ENCODE measurements at places on chromosomes 5 and 9.

DNA sequence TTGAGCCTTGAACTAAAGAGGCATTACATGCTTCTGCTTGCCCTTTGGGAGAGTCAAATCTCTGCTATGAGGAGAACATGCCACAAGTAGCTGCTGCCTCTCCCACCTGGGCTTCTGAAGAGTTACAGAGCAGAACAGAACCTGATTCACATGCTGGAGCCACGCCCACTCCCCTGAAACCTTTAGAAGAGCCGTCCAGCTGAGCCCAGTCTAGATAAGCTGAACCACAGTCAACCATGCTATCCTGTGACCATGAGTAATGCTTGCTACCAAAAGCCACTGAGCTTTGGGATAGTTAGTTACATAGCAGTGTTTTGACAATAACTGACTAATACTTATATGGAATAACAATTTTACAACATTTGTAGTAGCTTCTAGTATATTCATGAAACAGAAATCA, 111.0 kb upstream of the VCAN start:
- no peak for DNase-seq

DNA sequence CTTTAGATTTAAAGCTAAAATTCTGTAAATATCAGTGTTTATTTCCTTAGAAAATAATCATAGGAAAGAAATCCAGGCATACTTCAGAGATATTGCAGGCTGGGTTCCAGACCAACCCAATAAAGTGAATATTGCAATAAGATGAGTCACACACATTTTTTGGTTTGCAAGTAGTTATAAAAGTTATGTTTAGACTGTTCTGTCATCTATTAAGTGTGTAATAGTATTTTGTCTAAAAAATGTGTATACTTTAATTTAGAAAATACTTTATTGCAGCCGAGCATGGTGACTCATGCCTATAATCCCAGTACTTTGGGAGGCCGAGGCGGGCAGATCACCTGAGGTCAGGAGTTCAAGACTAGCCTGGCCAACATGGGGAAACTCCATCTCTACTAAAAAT, 6.9 kb upstream of the RIC1 start:
- no peak for DNase-seq

- DNase-seq: no peak
Measured at GRCh38 chr5:124995421-124995820, 249.0 kb upstream of the ZNF608 start.

DNA sequence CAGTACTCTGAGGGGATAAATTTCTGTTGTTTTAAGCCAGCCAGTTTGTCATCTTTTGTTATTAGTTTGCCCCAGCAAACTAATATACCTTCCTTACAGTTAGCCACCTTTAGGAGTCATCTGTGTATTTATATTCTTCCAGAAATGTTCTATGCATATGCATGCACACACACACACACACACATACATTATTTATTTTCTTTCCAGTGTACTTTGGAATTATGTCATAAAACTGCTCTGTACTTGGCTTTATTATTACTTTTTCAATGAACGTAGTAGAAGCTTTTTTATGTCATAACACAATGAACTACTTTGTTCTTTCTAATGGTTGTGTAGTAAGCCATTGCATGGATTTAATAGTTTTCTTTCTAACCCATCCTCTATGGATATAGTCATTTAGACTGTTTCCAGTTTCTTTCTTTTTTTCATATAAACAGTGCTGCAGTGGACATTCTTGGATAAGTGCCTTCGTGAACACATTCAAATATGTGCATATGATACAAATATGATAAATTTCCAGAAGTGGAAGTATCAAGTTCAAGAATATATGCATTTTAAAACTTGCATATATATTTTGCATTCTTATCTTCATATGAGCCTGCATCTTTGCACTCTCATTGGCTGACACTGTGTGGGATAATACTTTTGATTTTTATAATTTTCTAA, 26.6 kb upstream of the DAB2 start:
- DNase-seq: no peak

DNA sequence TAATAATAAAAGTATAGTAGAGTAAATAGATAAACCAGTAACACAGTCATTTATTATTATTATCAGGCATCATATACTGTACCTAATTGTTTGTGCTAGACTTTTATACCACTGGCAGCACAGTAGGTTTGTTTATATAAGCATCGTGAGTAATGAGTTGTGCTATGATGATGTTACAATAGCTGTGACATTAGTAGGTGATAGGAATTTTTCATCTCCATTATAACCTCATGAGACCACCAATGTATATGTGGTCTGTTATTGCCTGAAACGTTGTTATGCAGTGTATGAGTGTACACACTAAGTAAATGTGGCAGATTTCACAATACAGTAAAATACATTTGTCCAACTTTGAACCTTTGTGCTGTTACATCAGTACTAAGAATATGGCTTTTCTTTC, 72.7 kb upstream of the SPATA31D4 start:
- no peak for DNase-seq

DNA sequence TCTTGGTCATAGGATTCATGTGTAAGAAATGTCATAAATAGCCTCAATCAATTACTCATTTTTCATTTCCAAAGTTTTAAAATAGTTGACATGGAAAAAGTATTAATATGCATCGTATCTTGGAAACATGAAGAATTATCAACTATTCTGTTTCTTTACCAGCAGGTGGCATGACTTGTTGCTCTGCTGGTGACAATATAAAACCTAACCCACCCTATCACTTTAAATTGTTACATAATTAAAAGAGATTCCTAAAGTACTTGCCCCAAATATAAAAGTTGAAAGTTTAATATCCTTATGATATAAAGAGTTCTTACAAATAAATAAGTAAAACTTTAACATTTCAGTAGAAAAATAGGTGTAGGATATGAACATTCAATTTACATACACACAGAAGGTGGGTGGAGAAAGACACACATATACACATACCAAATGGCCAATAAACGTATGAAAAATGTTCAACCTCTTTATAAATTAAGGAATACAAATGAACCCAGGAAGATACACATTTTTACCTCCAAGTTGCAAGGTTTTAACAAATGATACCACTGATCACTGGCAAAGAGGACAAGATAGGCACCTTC, 30.6 kb downstream of the MAP1B start:
- no peak for DNase-seq

Data from neuronal stem cell (in vitro differentiated cells).